ENCODE measurements at places on chromosomes 6 and 20.

DNA sequence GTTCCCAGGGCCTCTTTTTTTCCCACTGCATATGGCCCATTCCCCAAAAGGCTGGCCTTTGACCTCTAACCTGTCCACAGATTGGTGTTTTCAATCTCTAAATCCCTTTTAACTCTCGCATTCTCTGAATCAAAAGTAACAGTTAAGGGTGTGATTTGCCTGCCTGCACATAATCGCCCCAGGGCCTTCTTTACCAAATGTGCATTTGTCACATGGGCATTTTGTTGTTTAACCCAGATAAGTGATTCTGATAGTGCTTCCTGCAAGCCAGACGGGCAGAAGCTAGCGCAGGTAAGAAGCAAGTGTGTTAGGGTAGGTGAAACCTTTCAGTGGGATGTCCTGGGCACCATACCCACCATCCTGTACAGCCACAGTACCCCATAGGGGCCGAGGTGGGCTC, 49.4 kb upstream of the PLEKHG1 start:
- DNase-seq = no peak

DNA sequence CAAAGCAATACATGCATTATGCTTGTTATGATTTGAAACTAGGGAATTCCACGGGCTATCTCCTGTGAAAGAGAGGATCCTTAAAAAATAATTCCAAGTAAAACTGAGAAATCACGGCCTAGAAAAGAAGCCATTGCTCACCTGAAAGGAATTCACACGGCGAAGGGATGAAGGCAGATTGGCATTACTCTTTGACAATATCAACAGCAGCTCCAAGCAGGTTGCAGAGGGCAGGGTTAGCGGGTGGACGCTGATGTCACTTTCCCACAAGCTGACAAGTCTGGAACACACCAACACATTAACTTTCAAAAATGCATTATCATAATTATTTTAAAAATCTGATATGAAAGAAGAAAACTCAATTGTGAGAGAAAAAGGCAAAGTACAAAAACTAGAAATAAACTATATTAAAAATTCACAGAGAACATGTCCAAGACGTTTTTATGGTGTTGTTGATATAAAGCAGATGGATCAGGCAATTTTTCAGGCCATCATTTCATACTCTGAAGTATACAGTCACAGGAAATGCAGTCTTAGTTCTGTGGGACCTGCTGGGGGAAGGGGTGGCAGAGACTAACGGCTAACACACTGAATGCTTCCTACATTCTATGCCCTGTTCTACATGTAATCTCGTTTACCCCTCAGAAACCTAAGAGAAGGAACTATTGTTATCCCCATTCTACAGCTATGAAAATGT, 108.3 kb downstream of the UBE3D start:
- DNase-seq = no peak

DNA sequence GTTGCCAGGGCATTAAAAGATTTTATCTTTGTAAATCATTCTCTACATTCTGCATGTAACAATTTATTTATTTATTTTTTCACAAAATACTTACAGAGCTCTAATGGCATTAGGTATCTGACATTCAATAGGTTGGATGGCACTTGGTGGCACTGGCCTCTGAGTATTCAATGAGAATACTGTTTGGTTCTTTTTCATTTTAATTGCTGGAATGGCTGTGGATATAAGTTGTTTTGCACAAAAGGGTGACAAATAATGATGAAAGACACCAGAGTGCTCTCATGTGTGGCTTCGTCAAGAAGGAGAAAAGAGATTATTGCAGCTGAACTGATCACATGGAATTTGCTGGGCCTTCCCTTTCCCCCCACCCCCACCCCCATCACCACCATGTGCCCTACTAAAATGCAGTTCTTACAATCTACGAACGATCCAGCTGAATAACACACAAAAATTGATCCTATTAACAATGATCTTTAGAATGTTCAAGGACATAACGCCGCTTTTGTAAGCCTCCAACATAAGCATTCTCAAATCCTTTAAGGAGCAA, 195.2 kb upstream of the POU3F2 start:
- no peak for DNase-seq

- DNase-seq = no peak
Observed at GRCh38 chr6:137283940-137284810, 65.0 kb upstream of the IFNGR1 start.

DNA sequence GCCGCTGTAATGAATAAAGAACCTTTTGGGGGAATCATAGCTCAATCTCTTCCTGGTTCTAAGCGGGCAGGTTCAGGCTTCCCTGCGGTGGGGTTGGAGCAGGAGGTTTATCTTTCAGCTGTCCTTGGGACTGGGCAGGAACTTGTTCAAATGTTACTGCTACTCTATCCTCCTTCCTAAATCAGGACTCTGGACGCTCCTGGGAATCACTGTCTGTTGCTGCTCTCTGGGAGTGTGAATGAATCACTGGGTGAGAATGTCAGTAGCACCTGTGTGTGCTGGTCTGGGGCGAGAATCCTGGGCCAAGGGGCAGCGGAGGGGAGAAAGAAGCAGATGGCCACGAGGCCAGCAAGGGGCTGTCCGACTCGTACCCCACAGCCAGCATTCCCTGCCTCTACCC, 65.4 kb upstream of the ZNFX1 start:
- no peak for DNase-seq

DNA sequence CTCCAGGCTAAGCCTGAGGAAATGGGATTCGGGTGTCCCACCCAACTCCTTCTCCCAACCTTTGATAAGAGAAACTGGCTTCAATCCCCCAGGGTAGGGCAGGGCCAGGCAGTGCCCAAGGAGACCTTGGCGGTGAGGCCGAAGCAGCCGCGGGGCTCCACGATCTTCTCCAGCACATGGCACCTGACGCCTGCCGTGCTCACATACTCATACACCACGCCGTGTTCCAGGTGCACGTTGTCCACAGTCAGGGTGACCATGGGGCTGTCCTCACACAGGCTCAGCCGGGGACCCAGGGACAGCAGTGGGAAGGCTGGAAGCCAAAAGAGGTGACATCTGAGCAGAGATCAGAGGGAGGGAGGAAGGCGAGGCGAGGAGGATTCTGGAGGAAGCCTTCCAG, 176.5 kb downstream of the PREX1 start:
- DNase-seq = no peak
